Pancreas (tissue), 10 donors: ENCODE measurements at places on chromosomes 3 and 15. TPM values are rescaled to one million over a fixed set of nuclear protein-coding genes. Genes with fewer than 3 reads are reported as not detected.

Gene IL5RA
- total RNA-seq = 0.12 TPM

DNA sequence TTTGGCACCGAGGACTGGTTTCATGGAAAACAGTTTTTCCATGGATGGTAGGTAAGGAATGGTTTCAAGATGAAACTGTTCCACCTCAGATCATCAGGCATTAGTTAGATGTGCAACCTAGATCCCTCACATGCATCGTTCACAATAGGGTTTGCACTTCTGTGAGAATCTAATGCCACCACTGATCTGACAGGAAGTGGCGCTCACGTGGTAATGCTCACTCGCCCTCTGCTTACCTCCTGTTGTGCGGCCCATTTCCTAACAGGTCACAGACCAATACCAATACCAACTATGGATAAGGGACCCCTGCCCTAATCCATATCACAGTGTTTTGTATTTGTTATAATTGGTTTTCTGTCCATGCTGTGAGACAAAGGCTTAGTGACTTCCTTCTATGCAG, 58.9 kb downstream of the SLMAP start:
- no peak overlapping the region for H3K27ac ChIP-seq
- no peak overlapping the region for H3K4me3 ChIP-seq
- peaks cover 22% of the 10 kb centered on the region for H3K4me1 ChIP-seq

DNA sequence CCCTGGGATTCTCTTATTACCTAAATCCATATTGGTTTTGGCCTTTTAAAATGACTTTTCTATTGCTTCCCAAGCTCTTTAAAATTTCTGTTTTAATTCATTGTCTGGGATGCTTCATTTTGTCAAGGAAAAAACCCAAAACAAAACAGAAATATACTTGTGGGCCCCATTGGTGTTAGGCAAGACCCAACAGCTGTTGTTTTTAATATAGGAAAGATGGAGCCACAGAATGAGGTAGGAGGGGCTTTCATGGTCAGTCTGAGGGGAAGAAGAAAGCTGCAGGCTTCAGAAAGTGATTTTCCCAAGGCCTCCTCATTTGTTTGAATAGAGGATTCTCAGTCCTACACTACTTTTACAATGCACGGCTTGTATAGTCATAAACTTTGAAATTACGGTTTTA, 180.5 kb downstream of the MCTP2 start:
- no peak overlapping the region for H3K4me3 ChIP-seq
- H3K27me3 ChIP-seq = no peaks in the 10 kb centered on the region
- no peaks in the 10 kb centered on the region for H3K4me1 ChIP-seq

DNA sequence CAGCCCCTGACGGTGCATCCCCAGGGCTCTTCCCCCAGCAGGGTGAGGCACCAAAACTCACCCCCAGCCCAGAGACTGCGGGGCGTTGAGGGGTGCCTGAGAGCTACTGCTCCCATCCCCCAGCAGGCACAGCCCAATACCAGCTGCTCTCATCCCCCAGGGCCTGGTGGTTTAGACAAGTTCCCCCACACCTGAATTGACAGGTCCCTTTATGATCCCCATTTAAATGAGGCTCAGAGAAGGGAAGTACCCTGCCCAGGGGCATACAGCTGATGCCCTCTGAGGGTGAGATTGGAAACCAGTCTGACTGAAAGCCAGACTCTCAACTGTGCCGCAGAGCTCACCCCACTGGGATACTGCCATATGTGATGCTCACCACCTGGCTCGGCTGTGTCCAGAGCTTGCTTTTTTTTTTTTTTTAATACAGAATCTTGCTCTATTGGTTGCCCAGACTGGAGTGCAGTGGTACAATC, 20.1 kb downstream of the DUSP7 start:
- no peaks in the 10 kb centered on the region for H3K36me3 ChIP-seq
- H3K4me3 ChIP-seq = no peak overlapping the region
- H3K27ac ChIP-seq = no peak overlapping the region
- H3K4me1 ChIP-seq = no peaks in the 10 kb centered on the region
- H3K27me3 ChIP-seq = no peaks in the 10 kb centered on the region
- no peak for DNase-seq

- H3K4me1 ChIP-seq = no peaks in the 10 kb centered on the region
- H3K27me3 ChIP-seq = no peaks in the 10 kb centered on the region
- DNase-seq = no peak
Measured at GRCh38 chr15:79779746-79780145, 117.1 kb downstream of the MTHFS start.

Gene DZIP1L
- total RNA-seq = 6.3 TPM

Gene LEKR1
- 1.7 TPM for total RNA-seq

DNA sequence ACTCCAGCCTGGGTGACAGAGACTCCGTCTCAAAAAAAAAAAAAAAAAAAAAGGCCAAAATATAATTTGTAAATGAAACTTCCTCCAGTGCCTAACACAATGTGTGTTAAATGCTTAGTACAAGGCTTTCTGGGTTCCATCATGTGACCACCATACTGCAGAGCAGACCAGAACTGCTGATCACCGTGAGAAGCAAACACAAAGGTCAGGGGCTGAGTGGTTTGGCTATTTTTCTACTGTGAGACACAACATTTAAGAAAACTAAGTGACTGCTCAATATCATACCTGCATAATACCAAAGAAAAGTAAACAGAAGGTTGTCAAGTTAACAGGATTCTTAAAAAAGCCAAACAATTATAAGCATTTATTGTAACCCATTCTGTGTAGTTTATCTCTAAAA, 13.2 kb downstream of the ABCC5 start:
- H3K36me3 ChIP-seq = no peaks in the 10 kb centered on the region
- H3K4me1 ChIP-seq = no peaks in the 10 kb centered on the region
- no peak overlapping the region for H3K4me3 ChIP-seq
- H3K27me3 ChIP-seq = no peaks in the 10 kb centered on the region
- no peak overlapping the region for H3K27ac ChIP-seq
- DNase-seq = no peak
